Bronchial epithelial cell (primary cell): ENCODE measurements at places on chromosomes 1 and 21. TPM values are rescaled to one million over a fixed set of nuclear protein-coding genes. Genes with fewer than 3 reads are reported as not detected.
A peak's percentile ranks its signal among the peaks of the same experiment; 100 is the strongest.

GRCh38 chr1:66452982-66453381 is 81.0 kb upstream of the SGIP1 start:
- DNase-seq = no peak

DNA sequence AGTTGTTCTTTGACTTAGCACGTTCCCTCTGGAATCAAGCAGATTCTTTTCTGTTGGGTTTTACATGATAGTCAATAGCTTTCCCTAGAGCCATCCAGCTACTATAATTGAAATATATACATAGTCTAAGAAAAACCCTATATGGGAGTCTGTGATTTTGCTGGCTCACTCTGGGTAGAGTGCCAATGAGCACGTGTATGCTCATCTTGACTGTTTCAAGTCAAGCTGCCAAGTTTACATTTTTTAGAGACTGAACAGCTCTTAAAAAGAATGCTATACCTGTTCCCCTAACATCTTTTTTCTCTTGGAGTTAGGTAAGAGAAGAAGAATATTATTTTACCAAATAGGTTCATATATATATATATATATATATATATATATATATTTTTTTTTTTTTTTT is 182.8 kb upstream of the NRIP1 start:
- DNase-seq = peak; percentile 30

- peak; percentile 1 for DNase-seq
Observed at GRCh38 chr21:29538115-29538514, 239.4 kb downstream of the BACH1 start.

- DNase-seq = no peak
Observed at GRCh38 chr1:221180704-221181368, 301.6 kb downstream of the HLX start.

- DNase-seq = no peak
Observed at GRCh38 chr1:76868154-76868882, 1.0 kb downstream of the ST6GALNAC5 start.

- no peak for DNase-seq
Observed at GRCh38 chr1:194289569-194290266, 1103.3 kb upstream of the B3GALT2 start.

- no peak for DNase-seq
Observed at GRCh38 chr1:22892789-22893188, 79.9 kb downstream of the LACTBL1 start.

- DNase-seq = no peak
Observed at GRCh38 chr1:246726881-246727280, 2.7 kb downstream of the SCCPDH start.

- DNase-seq = no peak
Observed at GRCh38 chr21:32331444-32332305, 33.0 kb downstream of the MRAP start.

GRCh38 chr1:183080406-183080805 is 57.2 kb downstream of the LAMC1 start:
- peak; percentile 35 for DNase-seq

DNA sequence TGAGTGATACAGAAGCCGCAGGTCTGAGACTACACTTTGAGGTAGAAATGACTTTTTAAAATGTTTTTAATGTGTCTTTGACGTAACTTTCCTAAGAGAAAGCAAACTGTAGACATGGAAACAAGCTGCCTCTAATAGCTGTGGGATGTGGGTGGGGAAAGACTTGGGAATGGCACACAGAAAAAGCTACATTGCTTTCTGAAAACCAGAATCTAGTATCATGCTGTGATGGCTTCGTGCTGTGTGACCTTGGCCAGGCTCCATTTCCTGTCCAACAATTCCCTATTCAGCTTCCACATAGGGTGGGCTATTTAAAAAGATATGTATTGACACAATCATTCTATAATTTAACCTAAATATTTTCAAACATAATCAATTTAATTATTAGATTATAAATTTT is 909.1 kb downstream of the NCAM2 start:
- DNase-seq = no peak

DNA sequence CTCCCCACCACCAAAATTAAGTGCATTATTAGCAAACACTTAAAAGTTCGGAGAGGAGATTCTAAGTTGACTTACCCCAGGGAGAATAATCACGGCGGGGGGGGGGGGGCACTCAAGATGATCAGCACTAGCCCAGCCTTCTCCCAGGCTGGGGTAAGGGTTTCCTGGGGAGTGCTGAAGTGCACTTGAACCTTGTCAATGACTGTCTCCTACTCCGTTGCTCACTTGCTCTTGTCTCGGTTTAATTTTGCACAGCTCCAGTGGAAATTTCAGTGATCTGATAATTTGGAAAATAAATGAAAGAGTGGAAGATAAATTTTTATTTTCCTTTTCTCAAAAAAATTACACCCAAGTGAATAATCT is 59.2 kb downstream of the PBX1 start:
- no peak for DNase-seq

GRCh38 chr1:64470665-64471217 is 812 bp downstream of the CACHD1 start:
- peak; percentile 8 for DNase-seq

- DNase-seq = no peak
Observed at GRCh38 chr1:224665016-224665415, 48.9 kb downstream of the CNIH3 start.

DNA sequence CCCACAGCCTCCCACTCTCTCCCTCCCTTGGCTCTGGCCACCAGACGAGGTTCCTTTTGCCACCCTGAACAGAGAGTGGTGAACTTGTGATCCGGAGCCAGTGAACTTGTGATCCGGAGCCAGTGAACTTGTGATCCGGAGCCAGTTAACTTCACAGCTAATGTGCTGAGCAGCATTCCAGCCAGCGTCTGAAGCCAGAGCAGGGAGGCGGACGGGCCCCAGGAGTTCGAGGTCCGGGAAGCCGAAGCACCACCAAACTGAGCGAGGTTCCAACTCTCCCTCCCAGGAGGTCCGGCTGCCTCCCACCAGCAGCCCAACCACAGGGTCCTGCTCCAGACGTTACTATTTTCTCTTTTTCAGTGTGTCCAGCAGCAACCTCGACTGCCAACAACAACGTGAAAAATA is 85.8 kb downstream of the SYF2 start:
- DNase-seq = no peak

- peak; percentile 68 for DNase-seq
Observed at GRCh38 chr1:40450495-40451237, 390 bp downstream of the ZFP69B start.

- no peak for DNase-seq
Observed at GRCh38 chr1:1153874-1154273, 19.8 kb upstream of the TTLL10 start.

TCP10L gene
- 0.13 and 0.26 TPM in 2 replicates for total RNA-seq

HES3 gene
- total RNA-seq = not detected in 2 replicates

VHLL gene
- 0.26 and 0.77 TPM in 2 replicates for total RNA-seq

OR14C36 gene
- not detected in 2 replicates for total RNA-seq

FBLIM1 gene
- 60.9 and 72.4 TPM in 2 replicates for total RNA-seq

USH2A gene
- under 0.01 TPM in 1 of 2 replicates, not detected in the other for total RNA-seq

FCMR gene
- 0.38 TPM in 1 of 2 replicates, not detected in the other for total RNA-seq

HPCAL4 gene
- under 0.01 TPM in 2 replicates for total RNA-seq

TRIM67 gene
- total RNA-seq = not detected in 2 replicates

OR2W3 gene
- total RNA-seq = not detected in 2 replicates

PINK1 gene
- total RNA-seq = 61.1 and 73.0 TPM in 2 replicates

SRSF11 gene
- 62.9 and 107 TPM in 2 replicates for total RNA-seq

SLC22A15 gene
- total RNA-seq = 20.1 and 22.6 TPM in 2 replicates
